ENCODE measurements at places on chromosomes 2 and 18. TPM values are rescaled to one million over a fixed set of nuclear protein-coding genes. Genes with fewer than 3 reads are reported as not detected.

DNA sequence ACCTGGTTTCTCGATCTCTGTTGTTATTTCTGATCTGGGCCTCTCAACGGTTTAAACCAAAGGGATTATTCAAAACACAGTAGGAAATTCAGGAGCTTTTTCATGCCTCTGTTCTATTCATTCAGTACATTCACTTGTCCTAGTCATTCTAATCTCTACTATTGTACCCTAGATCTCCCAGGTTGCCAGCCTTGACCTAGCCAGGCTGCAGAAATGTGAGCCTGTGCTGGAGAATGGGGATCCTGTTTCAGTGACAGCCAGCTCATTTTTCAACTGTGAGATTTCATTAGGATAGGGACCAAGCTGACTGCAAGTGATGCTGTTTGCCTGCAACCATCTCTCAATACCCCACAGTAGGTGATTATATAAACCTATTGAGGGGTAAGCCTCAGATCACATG is 186.2 kb downstream of the CMPK2 start:
- no peak for DNase-seq

DNA sequence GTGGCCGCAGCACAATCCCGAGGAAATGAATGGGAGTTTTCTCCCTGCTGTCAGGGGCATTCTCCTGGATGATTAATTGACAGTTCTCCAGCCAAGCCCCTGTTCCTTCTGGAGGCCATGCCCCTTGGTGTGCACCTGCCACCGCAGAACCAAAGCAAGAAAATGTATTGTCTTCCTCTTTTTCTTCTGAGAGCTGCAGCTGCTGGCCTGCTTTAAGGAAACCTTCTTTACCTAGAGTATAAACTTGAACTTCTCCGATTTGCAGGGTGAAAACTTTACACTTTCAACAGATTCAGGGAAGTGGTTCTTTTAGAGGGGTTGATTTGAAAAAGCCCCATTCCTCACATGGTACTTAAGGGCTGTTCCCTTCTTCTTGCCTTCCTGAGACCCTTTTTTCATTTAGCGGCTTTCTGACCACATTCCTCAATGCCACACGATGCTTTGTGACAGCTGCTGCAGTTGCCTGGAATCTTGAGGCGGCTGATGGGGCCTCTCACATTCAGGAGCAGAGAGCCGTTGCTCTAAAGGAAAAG is 402.8 kb downstream of the TXNL1 start:
- peak; percentile 6 for DNase-seq

GRCh38 chr2:128774320-128775216 is 455.9 kb upstream of the HS6ST1 start:
- DNase-seq, result no peak

DNA sequence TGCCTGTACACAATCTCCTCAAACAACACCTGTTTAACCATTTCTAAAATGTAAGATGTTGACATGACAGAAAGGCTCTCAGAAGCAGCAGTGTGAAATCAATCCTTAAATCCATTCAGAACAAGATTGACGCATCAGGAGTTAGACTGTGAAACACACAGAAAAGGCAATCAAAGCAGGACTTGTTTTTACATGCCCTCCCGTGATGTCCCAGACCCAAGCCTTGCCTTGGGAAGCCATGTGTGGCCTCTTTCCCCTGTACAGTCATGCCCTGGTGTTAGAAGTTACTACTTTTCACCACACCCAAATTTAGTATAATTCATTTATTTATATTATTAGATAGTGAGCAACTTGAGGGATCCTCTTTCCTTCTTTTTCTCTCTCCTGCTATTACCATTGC is 115.7 kb downstream of the NCKAP5 start:
- no peak for DNase-seq

DNA sequence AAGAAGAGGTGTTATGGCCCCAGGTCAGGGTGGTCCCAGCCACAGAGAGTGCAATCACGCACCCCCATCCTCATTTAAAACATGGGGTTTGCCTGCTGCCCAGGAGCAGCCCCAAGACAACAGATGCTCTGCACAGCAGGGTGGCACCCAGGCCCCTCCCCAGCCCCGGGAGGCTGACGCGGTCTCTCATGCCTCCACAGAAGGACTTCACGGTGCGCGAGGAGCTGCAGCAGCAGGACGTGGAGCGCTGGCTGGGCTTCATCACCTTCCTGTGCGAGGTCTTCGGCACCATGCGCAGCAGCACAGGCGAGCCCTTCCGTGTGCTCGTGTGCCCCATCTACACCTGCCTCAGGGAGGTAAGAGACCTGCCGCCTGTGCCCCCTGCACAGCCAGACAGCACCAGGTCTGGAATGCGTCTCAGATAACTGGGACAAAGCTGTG is 133.7 kb downstream of the SMAD7 start:
- no peak for DNase-seq

DNA sequence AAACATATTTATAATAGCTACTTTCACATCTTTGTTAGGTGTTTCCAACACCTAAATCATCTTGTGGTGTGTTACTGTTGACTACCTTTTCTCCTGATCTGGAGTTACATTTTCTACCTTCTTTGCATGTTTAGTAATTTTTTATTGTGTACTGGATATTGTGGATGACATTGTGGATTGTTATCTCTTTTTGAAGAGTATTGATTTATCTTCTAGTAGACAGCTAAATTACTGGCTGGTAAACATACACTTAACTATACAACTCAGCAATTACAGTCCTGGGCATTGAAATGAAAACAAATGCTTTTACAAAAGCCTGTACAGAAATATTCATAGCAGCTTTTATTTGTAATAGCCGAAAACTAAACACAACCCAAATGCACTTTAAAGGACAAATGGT is 150.8 kb downstream of the PTRHD1 start:
- no peak for DNase-seq

DNA sequence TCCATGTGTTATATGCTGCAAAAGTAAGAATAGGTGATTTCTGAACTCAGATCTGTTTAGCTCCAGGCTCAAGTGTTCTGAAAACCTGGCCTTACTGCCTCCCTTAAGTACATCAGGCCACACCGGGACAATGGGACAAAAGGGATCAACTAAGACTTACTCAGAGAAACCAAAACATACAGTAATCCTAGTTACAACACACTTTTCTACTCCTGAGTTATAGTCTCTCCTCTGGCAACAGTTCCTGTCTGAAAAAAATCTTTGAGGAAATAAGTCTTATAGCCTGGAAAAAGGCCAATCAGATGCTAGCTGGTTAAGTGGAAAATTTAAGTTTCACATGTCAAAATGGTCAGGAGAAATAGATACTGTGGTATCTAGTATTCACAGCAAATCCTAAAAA is 5.6 kb downstream of the METTL5 start:
- DNase-seq, result no peak

- DNase-seq, result no peak
Measured at GRCh38 chr2:30541680-30542079, 94.6 kb downstream of the LCLAT1 start.

- DNase-seq, result no peak
Measured at GRCh38 chr2:192390401-192390800, 195.7 kb upstream of the TMEFF2 start.

Gene DQX1
- polyA plus RNA-seq, result 0.14 TPM

Gene DIPK1C
- 0.08 TPM for polyA plus RNA-seq

Gene SH3RF3
- polyA plus RNA-seq, result 5.2 TPM

Gene EFR3B
- polyA plus RNA-seq, result 7.5 TPM

All from renal cortex interstitium (tissue), 15 donors.